ENCODE measurements at places on chromosomes 6 and 20. TPM values are rescaled to one million over a fixed set of nuclear protein-coding genes. Genes with fewer than 3 reads are reported as not detected.

HLA-DRA gene
- 1,509 TPM for total RNA-seq

F13A1 gene
- 26.7 TPM for total RNA-seq

TAB2 gene
- 75.9 TPM for total RNA-seq

TXNDC5 gene
- 241 TPM for total RNA-seq

GRCh38 chr6:113651920-113652319 is 205.2 kb upstream of the MARCKS start:
- no peak overlapping the region for H3K27ac ChIP-seq
- H3K27me3 ChIP-seq: no peaks in the 10 kb centered on the region

Measured in spleen (tissue), 13 donors.